Peyer's patch (tissue), 4 donors: ENCODE measurements at places on chromosomes 4 and X. TPM values are rescaled to one million over a fixed set of nuclear protein-coding genes. Genes with fewer than 3 reads are reported as not detected.

Gene LRPAP1
- total RNA-seq, result 82.6 TPM

DNA sequence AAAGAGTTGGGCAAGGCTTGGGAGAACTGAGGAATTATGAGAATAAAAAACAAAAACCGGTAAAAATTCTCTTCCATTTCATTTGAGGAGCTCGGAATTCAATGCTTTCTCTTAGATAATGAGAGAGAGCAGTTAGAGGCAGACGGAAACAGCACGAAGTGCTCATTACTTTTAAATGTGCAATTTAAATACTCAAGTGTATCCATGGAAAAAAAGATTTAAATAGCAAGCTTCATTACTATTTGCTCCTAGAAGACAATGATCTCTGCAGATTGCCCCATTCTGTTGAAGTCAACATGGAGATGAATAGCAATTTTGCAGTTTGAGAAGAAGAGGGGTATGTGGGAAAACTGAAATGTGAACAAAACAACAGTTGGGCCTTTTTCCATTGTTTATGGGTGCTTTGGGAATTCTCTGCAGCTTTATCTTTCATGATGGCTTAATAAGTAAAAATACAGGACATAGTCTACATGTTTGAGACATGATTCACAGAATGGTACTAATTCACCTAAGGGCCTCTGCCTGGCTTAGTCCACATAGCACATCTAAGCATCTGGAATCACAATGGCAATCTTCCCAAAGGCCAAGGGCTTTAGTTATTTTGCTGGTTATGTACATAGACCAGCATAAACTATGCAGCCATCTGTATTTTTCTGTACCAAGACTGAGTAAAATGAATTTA lies 512.7 kb upstream of the FAT1 start:
- H3K4me3 ChIP-seq, result no peak overlapping the region
- H3K27ac ChIP-seq, result no peak overlapping the region
- H3K27me3 ChIP-seq, result no peaks in the 10 kb centered on the region
- no peaks in the 10 kb centered on the region for H3K36me3 ChIP-seq

Gene NEIL3
- total RNA-seq, result 2.5 TPM

GRCh38 chr4:79022529-79022928 lies 83.3 kb upstream of the PAQR3 start:
- no peaks in the 10 kb centered on the region for H3K36me3 ChIP-seq
- DNase-seq, result no peak
- H3K4me3 ChIP-seq, result no peak overlapping the region
- no peak overlapping the region for H3K27ac ChIP-seq
- no peaks in the 10 kb centered on the region for H3K27me3 ChIP-seq
- H3K4me1 ChIP-seq, result no peaks in the 10 kb centered on the region
